ENCODE measurements at places on chromosomes 3 and 15. TPM values are rescaled to one million over a fixed set of nuclear protein-coding genes. Genes with fewer than 3 reads are reported as not detected.
A peak's percentile ranks its signal among the peaks of the same experiment; 100 is the strongest.

WNT7A gene
- not detected for total RNA-seq

GRCh38 chr15:63407612-63408011 is 26.0 kb upstream of the CA12 start:
- no peak for DNase-seq

- no peak for DNase-seq
Observed at GRCh38 chr15:91891788-91892345, 38.4 kb downstream of the SLCO3A1 start.

GRCh38 chr3:160210799-160211221 is 14.4 kb upstream of the C3orf80 start:
- DNase-seq: peak; percentile 31

- DNase-seq: no peak
Observed at GRCh38 chr3:58569287-58570001, 7.7 kb downstream of the FAM107A start.

ST3GAL6 gene
- total RNA-seq: 2.2 TPM

Measured in osteoblast (primary cell).